ENCODE measurements at places on chromosomes 11 and 22. TPM values are rescaled to one million over a fixed set of nuclear protein-coding genes. Genes with fewer than 3 reads are reported as not detected.
A peak's percentile ranks its signal among the peaks of the same experiment; 100 is the strongest.

Gene CDC42EP2
- 5.3 TPM for total RNA-seq

Gene SLC7A4
- total RNA-seq, result not detected

Gene RAG1
- 0.34 TPM for total RNA-seq

Gene CABP4
- total RNA-seq, result not detected

DNA sequence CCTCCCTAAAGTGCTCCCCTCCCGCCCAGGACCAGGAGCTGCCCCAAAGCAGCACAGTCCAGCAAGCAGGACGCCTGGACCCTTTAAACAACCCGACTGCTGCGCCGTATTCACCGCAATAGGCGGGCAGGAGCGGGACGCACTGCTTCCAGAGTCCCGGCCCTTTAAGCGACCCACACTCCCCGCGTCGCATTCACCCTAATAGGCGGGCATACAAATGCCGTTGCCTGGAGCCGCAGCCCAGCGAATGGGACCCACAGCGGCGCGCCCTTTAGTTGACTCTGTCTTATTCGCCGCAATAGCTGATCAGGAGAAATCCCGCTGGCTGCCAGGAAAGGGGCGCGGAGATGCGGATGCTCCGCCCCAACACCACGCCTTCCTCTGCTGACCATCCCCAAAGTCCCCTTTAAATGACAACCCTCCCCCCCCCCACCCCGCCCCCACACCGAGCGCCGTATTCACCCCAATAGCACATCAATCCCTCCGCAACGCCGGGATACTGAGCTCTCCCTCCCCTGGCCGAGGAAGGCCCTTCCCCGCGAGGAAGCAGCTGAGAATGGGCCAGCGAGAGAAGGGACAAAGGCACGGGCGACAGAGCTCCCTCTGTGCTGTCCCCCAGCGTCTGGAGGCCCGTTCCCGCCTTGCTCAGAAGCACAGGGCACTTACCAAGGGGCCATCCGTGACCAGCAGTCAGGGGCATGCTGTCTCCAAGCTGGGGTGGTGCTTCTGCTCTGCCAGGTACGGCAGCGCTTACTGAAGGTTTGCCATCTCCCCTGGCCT is 4.7 kb downstream of the OSBPL5 start:
- DNase-seq, result peak; percentile 65

GRCh38 chr22:30206944-30207343 is 39.6 kb downstream of the LIF start:
- DNase-seq, result peak; percentile 94

DNA sequence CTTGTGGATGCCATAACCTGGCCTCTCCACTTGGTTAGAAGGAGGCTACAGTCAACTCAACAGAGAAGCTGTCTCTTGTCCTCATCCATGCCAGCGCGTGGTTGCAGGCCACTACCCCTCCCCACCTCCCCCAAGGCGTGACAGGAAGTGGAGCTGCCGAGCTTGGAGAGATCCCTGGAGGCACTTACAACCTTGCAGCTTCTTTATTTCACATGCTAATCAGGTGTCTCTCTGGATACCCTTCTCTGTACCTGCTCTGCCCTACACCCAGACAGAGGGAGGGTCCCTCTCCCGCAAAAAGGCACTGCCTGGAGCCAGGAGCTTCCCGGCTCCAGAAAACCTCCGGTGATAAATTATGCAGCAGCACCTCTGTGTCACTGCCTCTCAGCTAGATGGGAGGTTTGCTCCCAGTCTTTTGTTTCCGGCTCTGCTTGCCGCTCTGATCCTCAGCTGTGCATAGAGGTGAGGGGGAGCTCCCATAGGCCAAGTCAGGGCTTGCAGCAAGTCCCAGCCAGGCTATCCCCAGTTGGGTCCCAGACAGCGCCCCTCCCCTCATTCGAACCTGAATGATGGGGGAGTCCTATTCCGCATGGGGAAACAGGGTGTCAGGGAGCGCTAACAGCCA is 5.7 kb downstream of the LRP4 start:
- DNase-seq, result peak; percentile 27

DNA sequence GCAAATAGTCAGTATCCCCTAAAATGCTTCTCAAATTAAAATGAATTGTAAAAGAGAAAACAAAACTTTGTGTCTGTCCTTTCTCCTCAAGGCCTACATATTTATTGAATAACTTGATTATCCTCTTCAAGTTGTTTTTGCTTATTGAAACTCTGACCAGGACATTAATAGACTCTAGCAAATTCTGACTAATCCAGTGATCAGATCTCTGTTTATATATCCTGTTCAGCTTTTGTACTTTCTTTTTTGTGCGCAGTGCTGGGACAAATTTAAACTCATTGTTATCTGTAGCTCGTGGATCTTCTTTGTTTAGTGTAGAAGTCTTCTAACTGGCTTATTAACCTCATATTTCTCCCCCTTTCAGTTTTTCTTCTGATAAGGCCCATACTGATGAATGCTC is 139.9 kb upstream of the SORL1-AS1 start:
- DNase-seq, result no peak

GRCh38 chr22:44917372-44918165 is 92.2 kb downstream of the PHF21B start:
- no peak for DNase-seq

GRCh38 chr11:86208572-86208971 is 36.0 kb upstream of the EED start:
- DNase-seq, result no peak

GRCh38 chr11:57432714-57433163 is 5.8 kb upstream of the SLC43A3 start:
- peak; percentile 70 for DNase-seq

- no peak for DNase-seq
These were observed 6.9 kb downstream of the FTH1 start for GRCh38 chr11:61960532-61960931.

DNA sequence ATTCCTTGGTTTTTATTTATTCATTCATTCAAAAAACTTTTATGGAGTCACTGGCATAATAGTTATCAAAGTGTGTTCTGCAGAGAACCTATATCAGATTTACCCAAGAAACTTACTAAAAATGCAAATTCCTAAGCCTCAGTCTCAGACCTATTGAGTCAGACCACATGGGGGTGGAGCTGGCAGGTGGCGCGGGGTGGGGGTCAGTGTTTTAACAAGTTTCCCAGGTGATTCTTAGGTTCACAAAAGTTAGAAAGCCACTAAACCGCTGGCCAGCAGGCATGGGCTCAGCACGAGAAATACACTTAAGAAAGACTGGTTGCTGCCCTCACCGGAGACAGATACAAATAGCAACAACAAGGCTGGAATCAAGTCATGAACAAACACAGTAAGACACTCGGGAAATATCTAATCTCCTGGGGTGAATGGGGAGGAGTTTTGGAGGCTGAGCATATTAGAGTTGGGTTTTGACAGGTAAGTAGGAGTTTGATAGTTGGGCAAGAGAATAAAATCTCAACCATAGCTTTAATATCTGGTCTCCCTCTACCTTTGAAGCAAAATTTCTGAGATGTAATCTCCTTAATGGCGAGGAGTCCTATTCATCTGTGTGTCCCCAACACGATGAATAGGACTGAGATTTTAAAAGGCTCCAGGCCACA is 167.5 kb upstream of the NECTIN1 start:
- DNase-seq, result no peak

DNA sequence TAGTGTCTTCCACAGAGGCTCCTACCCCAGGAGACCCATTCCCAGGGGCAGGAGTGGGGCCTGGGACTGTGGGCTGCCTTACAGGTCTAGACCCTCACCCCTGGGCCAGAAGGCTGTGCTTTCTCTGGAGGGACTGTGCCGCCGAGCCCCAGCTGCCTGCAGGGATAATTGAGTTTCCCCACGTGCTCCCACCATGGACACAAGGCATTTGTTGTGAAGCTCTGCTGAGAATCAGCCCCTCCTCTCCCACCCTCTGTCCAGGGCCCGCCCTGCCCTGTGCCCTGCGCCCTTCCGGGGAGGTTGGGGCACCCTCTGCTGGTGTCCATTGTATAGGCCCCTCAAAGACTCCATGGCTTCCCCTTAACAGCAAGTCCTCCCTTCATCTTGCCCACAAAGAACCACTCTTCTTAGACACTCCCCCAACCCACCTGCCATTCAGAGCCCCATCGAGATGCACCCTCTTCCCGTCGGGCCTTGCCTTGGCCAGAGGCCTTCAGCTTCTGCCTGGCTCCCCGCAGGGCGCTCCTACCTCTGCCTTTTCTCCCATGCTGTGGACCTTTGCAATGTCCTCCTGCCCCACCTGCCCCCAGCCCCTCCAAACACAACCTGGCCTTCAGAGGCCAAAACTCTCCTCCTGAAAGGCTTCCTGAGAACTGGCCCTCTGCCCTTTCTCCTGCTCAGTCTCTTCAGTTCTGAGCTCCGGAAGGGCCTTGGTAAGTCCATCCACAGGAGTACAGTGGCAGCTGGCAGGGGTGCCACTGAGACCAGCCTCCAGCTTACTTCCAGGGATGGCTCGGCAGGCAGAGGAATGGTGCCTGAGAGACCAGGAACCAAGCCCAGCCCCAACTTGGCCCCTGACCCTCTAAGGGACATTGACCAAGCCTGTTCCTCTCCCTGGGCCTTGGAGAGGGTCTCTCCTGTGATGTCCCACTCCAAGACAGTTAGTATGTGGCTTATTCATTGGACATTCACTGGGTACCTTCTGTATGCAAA is 22.4 kb downstream of the DUSP8 start:
- DNase-seq, result no peak

Measured in A172 (cell line).